NCI-H2081 (cell line): ENCODE measurements at places on chromosomes 4 and X.

- no peak for DNase-seq
Measured at GRCh38 chr4:12146339-12146738, 717.6 kb upstream of the HS3ST1 start.

DNA sequence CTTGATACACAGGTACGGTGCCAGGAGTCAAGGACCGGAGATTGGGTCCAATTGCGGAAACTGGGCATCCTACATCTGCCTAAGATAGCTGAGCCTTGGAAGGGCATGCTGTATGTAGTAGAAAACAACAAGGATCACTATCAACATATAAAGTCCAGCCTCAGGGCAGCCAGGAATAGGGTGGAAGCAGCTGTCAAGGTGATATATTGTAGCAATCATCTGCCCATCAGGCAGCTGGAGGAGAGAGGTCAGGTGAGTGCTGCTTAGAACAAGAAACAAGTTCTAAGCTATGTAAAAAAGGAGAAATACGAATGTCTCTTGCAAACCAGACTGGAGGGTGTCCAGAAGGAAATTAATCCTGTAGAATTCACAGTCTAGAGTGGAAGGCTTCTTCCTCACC, 34.8 kb downstream of the KCNE5 start:
- no peak for DNase-seq

DNA sequence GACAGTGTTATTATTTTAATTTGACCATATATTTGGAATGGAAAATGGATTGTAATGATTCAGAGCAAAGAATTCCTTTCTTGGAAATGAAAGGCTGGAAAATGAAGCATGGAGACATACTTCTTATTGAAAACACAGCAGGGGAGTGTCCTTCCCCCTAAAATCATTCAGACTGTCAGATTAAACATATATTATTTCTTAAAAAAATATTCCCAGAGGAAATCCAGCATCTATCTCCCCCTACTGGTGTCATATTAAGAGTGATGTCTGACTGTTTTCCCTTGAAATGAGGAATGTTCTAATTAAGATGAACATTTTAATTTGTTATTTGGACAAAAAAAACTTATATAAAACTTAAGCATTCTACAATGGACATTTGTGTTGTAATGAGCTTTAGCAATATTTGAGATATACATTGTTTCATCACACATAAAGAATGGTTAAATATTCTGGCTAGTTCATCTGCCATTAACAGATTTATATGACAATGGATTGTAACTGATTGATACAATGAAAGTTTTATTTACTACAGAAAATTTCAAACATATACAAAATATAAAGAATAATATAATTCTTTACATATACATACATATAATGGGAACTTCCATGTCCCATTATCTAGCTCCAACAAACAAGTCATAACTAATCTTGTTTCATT, 264.6 kb downstream of the SPRY1 start:
- DNase-seq: peak; percentile 11

GRCh38 chr4:139083607-139083955, 68.0 kb downstream of the NOCT start:
- DNase-seq: no peak

DNA sequence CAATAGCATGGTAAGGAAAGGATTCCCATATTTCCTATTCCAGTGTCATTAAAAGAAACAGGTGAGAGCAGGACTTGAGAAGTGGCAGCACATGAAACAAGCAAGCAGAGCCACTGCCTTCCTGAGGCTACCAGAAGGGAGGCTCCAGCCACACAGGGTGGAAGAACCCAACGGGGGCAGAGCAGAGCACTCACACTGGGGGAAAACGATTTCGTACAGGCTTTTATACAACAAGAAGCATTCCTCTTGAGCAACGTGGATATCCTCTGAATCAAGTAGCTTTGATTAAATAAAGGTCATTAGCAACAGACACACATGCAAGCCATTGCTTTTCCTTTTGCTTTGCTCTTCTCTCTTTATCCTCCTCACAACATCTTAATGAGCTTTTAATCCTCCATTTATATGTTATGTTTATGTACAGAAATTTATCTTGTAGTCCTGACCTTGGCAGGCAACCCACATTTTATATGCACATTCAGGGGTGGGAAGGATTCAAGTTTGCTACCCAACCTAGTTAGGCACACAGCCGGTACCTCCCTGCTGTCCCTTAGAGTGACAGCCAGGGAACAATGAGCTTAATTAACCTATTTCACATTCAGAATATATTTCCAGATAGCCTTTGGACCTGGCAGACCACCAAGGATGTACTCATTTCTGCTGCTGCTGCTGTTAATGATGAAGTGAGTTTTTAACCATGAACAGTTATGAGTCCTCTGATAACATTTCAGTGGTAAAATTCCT, 202.1 kb downstream of the ARHGAP24 start:
- DNase-seq: no peak

DNA sequence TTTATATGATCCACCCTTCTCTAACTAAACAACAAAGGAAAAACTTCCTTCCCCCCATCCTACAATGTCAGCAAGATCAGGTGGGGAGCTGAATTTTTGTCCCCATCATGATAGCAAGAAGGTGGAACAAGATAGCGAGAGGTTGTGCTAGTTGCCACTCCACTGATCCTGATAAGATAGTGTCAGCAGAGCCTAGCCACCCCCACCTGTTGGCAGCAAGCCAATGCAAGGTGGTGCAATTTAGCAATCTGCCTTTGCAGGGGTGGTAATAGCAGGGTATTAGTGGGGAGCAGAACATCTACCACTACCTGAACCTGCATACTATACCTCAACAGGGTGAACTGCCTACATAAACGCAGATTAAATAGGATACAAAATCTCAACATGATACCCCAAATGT, 80.2 kb upstream of the MAMLD1 start:
- DNase-seq: no peak

DNA sequence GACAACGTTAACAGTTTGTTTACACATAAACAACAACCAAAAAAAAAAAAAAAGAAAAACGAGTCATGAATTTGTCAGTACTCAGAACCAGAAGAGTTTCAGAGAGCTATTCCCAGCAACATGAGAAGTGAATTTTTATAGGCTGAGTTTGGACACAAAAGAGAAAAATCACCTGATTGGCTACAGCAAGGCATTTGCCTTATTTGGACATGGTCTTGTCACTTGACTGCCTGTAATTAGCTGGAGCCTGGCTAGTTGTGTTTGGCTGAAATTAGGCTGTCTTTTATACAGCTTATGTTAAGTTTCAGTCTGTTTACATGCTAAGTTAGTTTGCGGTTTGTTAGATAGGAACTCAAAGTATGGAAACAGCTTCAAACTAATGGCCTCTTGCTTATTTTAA, 880 bp upstream of the TEX13A start:
- DNase-seq: no peak

DNA sequence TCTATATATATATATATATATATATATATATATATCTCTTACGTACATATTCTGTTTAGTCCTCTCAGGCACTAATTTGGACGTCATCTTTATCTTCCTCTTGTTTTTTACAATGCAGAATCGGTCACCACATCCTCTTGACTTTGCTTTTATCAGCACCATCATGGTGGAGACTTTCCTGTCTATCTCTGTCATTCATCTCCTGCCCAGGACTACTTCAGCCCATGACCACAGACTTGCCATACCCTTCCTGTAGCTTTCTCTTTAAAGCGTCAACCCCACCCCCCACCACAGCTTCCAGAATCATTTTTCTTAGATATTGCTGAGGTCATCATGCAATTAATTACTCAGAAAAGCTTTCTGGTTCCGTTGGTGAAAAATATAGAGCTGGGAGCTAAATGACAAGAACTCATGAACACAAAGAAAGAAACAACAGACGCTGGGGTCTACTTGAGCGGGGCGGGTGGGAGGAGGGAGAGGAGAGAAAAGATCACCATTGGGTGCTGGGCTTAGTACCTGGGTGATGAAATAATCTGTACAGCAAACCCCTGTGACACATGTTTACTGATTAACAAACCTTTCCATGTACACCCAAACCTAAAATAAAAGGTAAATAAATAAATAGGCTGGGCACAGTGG, 30.5 kb upstream of the PRKX start:
- DNase-seq: no peak
